ENCODE measurements at places on chromosomes 2 and 18. TPM values are rescaled to one million over a fixed set of nuclear protein-coding genes. Genes with fewer than 3 reads are reported as not detected.

DNA sequence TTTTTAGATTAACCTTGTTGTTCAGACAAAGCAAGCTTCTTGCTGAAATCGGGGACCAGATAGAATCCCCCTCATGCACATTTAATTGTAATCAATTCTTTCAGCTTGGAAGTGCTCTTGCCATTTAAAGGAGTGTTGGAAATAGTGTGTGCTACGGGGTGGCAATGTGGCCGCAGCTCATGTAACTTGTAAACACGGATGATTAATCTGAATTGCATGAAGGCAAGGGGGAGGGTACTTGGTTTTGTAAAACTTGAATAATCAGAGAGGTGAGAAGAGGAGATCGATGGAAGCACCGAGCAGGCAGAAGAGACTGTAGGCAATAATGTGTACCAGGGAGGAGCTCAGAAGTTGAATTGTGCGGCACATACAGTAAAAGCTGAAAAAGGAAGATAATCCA is 273.5 kb downstream of the PTGR3 start:
- DNase-seq = no peak

DNA sequence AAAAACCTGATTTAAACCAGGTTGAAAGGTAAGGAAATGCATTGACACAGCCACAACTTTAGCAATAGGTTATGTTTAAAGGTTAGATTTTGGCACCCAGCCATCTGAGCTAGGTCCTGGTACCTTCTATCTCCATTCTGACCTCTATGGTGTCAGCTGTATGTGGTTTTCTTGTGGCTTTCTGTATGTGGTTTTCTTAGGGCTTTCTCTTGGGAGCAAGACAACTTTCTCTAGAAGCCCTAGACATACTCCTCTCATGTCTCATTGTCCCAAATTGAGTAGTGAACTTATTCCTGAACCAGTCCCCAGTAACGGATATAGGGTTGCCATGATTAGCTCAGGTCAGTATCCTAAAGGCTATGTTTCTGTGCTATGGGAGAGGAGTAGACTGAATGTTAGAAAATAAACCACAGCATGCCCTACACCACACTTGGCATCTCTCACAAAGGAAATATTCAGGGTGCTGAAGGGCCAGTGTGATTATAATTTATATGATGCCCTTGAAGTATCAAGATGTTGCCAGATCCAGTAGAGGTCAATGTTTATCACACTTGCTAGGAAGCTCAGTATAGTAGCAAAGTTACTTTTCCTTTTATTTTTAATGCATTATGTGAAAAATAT is 176.1 kb downstream of the CAPN13 start:
- DNase-seq = no peak

DNA sequence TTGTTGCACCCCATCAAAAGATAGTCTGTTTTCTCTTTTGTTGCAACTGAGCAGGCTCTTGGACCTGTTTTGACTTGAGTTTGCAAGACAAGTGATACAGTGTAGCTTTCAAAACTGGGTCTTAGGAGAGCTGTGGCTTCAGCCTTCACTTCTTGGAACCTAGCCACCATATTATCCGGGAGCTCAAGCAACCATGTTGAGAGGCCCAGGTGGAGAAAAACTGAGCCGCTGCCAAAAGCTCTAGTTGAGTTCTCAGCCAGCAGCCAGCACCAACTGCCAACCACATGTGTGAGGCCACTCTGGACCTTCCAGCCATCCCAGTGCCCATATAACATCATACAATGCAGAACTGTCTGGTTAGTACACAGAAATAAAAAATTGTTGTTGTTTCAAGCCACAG is 5.4 kb downstream of the CACNB4 start:
- DNase-seq = no peak

DNA sequence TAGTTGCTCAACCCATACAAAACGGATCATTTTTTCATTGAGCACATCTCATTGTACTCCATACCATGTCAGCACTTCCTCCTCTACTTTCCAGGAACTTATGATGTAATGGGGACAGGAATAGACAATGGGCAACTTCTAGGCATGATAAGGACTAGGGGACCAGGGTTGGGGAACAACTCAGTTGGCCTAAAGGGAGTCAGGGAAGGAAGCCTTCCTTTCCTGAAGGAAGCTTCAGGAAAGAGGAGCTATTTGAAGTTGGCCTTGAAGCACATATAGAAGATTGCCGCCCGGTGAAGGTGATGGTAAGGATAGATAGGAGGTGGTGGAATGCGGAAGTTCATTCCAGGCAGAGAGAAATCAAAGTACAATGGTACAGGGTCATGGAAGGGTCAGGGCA is 283.9 kb downstream of the SLC8A1 start:
- DNase-seq = no peak

DNA sequence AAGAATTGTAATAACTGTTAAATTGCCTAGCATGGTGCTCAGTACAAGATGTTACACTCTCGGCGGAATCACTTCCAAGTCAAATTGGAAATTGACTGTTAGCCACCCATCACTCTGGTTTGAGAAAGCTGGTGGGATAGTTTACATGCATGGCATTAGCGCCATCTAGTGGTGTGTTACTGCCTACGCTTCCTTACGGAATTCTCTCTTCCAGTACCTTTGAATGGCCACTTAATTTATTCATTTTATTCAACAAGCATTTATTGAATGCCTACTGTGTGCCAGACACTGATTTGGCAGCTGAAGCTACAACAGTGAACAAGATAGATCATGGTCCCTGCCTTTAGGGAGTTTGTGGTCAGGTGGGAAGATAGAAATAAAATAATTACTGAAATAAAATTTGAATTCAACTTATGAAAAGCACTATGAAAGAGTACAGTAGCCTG is 171.2 kb downstream of the TMEM247 start:
- DNase-seq = no peak

The C1QL2 gene
- not detected for total RNA-seq

The CSRNP3 gene
- total RNA-seq = 1.6 TPM

The CIDEA gene
- total RNA-seq = 5.6 TPM

The HOXD13 gene
- not detected for total RNA-seq

The KIAA2012 gene
- total RNA-seq = not detected
